Suppressor macrophage treated with lipopolysaccharide for 1 hour (primary cell): ENCODE measurements at places on chromosomes 7 and 10.

- DNase-seq = no peak
These were observed 828.7 kb downstream of the TYW1 start for GRCh38 chr7:67825356-67825755.

- DNase-seq = no peak
These were observed 12.7 kb upstream of the SFMBT2 start for GRCh38 chr10:7423521-7423920.

GRCh38 chr10:87817609-87818504, at the start of gene ATAD1:
Gene ATAD1 (minus strand): TSS chr10:87818226. CDS start chr10:87814599, 3,627 bp downstream.
- DNase-seq = peak; percentile 86

- no peak for DNase-seq
These were observed 51.3 kb downstream of the TMEM270 start for GRCh38 chr7:73912223-73912622.

GRCh38 chr10:49219248-49219647, 31.1 kb upstream of the TMEM273 start:
- DNase-seq = no peak

GRCh38 chr7:56079450-56080185, 13.1 kb downstream of the PHKG1 start:
- DNase-seq = no peak

DNA sequence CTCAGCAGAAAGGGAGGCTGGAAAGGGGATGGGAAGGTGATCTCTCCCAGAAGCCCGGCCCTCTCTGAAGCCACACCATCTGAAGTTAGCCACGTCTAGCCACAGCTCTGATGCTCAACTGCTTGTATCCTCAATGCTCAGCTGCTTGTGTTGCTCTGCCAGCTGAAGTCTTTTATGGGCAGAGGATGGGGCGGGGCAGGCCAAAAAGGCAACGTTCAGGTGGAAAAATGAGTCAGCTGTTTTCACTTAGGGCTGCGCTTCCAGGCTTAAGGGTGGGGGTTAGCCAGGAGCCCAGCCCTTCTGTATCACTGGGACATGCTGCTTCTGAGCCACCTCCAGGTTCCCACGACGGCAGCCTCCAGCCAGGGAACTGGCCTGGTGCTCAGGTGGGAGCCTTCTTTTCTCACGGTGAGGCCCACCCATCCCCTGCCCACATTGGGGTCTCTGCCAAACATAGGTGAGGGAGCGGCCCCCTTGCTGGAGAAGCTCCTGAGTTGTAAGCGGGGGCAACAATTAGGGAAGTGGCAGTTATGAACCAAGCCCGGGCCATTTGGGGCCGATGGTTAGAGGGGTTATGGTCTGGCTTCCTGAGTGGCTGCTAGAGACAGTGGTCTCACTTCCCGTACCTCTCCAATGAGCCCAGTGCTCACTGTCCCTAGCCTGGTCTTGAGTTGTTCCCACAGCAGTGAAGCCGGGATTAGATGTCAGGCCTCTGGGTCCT, 44.9 kb upstream of the CNPY1 start:
- DNase-seq = no peak

- DNase-seq = no peak
These were observed 186.1 kb downstream of the BMPER start for GRCh38 chr7:34091321-34091917.

DNA sequence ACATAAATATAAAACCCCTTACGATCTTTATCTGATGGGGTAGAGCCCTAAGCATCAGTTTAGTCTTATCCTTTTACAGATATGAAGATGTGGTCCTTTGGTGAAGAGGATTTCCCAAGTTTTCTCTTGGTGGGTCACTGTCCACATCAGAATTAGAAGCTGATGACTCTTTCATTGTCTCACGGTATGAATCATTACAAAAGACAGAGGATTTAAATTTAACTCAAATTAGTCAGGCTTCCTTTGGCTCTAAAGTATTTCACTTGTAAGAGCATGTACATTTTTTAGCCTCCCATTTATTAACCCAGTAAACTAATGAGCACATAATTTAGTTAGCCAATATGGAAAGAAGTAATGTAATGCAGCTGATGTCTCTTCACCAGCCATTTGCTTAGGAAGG, 49.9 kb upstream of the TMEM26 start:
- DNase-seq = peak; percentile 24

DNA sequence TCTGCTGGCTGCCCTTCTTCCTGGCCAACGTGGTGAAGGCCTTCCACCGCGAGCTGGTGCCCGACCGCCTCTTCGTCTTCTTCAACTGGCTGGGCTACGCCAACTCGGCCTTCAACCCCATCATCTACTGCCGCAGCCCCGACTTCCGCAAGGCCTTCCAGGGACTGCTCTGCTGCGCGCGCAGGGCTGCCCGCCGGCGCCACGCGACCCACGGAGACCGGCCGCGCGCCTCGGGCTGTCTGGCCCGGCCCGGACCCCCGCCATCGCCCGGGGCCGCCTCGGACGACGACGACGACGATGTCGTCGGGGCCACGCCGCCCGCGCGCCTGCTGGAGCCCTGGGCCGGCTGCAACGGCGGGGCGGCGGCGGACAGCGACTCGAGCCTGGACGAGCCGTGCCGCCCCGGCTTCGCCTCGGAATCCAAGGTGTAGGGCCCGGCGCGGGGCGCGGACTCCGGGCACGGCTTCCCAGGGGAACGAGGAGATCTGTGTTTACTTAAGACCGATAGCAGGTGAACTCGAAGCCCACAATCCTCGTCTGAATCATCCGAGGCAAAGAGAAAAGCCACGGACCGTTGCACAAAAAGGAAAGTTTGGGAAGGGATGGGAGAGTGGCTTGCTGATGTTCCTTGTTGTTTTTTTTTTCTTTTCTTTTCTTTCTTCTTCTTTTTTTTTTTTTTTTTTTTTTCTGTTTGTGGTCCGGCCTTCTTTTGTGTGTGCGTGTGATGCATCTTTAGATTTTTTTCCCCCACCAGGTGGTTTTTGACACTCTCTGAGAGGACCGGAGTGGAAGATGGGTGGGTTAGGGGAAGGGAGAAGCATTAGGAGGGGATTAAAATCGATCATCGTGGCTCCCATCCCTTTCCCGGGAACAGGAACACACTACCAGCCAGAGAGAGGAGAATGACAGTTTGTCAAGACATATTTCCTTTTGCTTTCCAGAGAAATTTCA, 1.7 kb downstream of the ADRB1 start:
- peak; percentile 71 for DNase-seq

- no peak for DNase-seq
These were observed 210.3 kb downstream of the GPAM start for GRCh38 chr10:111973306-111973705.

GRCh38 chr7:50733552-50733951, 49.1 kb downstream of the GRB10 start:
- no peak for DNase-seq

DNA sequence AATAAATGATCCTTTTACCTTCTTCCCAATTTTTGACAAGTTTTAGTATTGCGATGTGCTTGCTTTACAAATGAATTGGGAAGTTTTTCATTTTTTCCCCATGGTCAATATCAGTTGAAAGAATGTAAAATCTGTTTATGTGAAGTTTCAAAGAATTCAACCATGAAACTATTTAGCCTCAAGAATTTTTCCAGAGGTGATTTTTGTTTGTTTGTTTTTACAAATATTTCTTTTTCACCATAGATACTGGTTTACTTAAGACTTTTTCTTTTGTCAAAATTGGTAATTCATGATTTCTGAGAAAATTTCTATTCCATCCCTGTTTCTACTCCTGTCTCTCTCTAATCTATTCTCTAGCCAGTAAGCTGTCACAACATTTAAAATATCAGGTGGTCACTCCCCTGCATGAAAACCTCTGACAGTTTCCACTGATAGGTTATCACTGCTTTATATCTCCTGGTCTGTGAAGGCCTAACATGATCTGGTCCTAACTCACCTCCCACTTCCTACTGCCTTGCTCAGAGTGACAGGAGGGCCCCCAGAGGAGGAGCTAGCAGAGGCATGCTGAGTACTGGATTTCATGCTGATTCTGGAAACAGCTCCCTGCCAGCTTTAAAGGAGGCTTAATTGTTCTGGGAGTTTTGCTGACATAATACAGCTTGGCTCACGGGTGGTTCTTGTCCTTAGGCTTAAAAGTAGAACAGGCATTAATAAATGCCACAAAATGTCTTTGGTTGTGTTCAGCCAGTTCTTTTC, 7.6 kb upstream of the ARMS2 start:
- no peak for DNase-seq

- peak; percentile 37 for DNase-seq
These were observed 34.3 kb downstream of the INPP5A start for GRCh38 chr10:132571650-132572544.

DNA sequence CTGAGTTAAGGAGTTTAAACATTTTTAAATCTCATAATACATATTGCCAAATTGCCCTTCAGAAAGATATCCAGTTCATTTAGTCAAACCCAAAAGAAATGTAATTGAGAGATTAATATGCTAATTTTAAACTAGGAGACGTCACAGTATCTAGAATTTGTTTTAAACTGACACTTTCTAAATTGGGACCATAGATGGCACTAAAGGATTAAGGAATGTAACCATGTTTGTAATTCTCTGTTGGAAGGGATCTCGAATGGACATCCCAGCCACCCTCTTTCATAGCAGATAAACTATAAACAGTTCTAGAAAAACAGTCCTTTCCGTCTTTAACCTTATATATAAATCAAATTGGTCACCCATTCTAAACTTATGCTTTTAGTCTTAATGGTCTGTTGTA, 30.0 kb upstream of the SAMD9L start:
- DNase-seq = peak; percentile 29

DNA sequence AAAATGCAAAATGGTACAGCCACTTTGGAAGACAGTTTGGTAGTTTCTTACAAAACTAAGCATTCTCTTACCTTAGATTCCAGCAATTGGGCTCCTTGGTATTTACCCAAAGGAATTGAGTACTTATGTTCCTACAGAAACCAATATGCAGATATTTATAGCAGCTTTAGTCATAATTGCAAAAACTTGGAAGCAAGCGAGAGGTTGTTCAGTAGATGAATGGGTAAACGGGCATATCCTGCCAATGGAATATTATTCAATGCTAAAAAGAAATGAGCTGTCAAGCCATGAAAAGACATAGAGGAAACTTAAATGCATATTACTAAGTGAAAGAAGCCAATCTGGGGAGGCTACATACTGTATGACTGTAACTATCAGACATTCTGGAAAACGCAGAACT, 926.7 kb downstream of the TYW1 start:
- no peak for DNase-seq

GRCh38 chr7:132764762-132765161, 188.5 kb upstream of the PLXNA4 start:
- no peak for DNase-seq

GRCh38 chr10:127698886-127699285, 38.1 kb upstream of the FOXI2 start:
- DNase-seq = no peak

- DNase-seq = peak; percentile 46
These were observed 81.3 kb downstream of the VWDE start for GRCh38 chr7:12322284-12322902.
